PC-3 (cell line): ENCODE measurements at places on chromosomes 6 and 20. TPM values are rescaled to one million over a fixed set of nuclear protein-coding genes. Genes with fewer than 3 reads are reported as not detected.
A peak's percentile ranks its signal among the peaks of the same experiment; 100 is the strongest.

Gene MCHR2
- not detected in 2 replicates for total RNA-seq

- H3K4me1 ChIP-seq: peaks cover 4% of the 10 kb centered on the region; the same call in 1 of the 2 replicates
- no peaks in the 10 kb centered on the region for H3K27me3 ChIP-seq
- no peak overlapping the region for H3K4me3 ChIP-seq
- no peaks in the 10 kb centered on the region for H3K36me3 ChIP-seq
- no peak overlapping the region for H3K27ac ChIP-seq
These were observed 33.5 kb downstream of the ERMARD start for GRCh38 chr6:169784821-169785340.

GRCh38 chr20:21395051-21395665, 2.2 kb downstream of the NKX2-4 start:
- no peaks in the 10 kb centered on the region for H3K36me3 ChIP-seq
- H3K27me3 ChIP-seq: peaks cover 26% of the 10 kb centered on the region
- H3K4me3 ChIP-seq: no peak overlapping the region
- H3K27ac ChIP-seq: no peak overlapping the region

- H3K27ac ChIP-seq: no peak within 1 kb of the TSS
- no peak for DNase-seq
- no peak within 1 kb of the TSS for H3K4me3 ChIP-seq
- H3K36me3 ChIP-seq: peaks cover 21% of the 10 kb centered on the region
- H3K4me1 ChIP-seq: no peaks in the 10 kb centered on the region
These were observed at the start of gene RSPH9 for GRCh38 chr6:43644940-43645612. RSPH9 (plus strand) TSS chr6:43645036; CDS start chr6:43645099, 63 bp downstream.

- peak; percentile 30 for DNase-seq
- no peaks in the 10 kb centered on the region for H3K27me3 ChIP-seq
- no peaks in the 10 kb centered on the region for H3K36me3 ChIP-seq
- H3K4me1 ChIP-seq: peaks cover 9% of the 10 kb centered on the region
These were observed 18.0 kb upstream of the PACSIN1 start for GRCh38 chr6:34447910-34448309.

GRCh38 chr20:52419205-52419604, 227.6 kb upstream of the ZFP64 start:
- no peaks in the 10 kb centered on the region for H3K36me3 ChIP-seq
- DNase-seq: no peak
- no peaks in the 10 kb centered on the region for H3K4me1 ChIP-seq
- H3K27ac ChIP-seq: no peak overlapping the region
- 0 out of 2 replicates have a peak, but pooled peaks cover 5% of the 10 kb centered on the region for H3K27me3 ChIP-seq

- no peak overlapping the region for H3K4me3 ChIP-seq
- no peaks in the 10 kb centered on the region for H3K36me3 ChIP-seq
- no peaks in the 10 kb centered on the region for H3K4me1 ChIP-seq
- H3K27me3 ChIP-seq: no peaks in the 10 kb centered on the region
- DNase-seq: no peak
- H3K27ac ChIP-seq: no peak overlapping the region
These were observed 34.2 kb upstream of the MDGA1 start for GRCh38 chr6:37731888-37732287.

DNA sequence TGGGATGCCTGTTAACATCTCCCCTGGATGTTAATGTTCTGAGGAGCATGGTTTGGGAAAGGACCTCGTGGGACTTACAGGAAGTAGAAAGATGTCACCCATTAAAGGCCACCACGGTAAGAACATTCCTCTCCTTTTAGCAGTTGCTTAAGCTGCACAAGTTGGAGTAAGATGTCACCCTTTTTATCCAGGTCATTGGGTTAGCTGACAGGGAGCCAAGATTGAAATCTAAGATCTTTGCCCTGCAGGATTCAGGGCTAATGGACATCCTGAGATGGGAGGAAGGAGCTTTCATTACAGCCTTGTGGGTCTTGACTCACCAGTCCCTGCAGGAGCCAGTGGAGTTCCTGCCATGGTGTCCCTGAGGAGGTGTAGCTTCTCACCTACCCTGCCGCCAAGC, 22.1 kb downstream of the PABPC1L start:
- no peak overlapping the region for H3K4me3 ChIP-seq
- H3K27me3 ChIP-seq: no peaks in the 10 kb centered on the region
- H3K27ac ChIP-seq: no peak overlapping the region
- peaks cover 20% of the 10 kb centered on the region for H3K36me3 ChIP-seq
- no peak for DNase-seq

Gene INSM1
- total RNA-seq: 0.04 TPM in 1 of 2 replicates, not detected in the other

DNA sequence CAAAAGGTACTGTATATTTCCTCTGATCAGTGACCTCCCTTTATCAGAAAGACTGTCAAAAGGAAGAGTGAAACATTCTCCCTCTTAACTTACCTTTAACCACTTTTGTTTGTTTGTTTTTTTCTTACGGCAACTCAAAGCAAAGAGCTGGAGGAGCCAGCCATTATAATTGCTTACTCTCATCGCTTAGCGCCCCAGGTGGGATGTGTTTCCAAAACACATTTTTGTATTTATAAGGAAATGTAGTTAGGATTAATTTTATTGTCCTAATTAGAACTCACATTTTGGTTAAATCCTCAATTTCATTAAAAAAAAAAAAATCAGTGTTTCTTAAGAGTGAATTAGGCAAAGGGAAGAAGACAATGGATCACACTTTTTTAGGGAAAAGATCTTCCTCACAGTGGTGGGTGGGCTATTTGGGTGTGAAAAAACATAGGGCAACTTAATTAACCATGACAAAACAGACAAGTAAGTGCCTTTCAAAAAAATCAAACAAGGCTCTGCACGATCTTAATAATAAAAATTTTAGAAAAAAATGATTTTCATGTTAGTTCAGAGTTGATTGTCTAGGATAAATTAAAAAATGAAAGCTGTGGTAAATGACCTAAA, 1.2 kb upstream of the PHACTR2 start:
- H3K27me3 ChIP-seq: no peaks in the 10 kb centered on the region
- no peak overlapping the region for H3K4me3 ChIP-seq
- H3K36me3 ChIP-seq: no peaks in the 10 kb centered on the region

Gene GJA10
- not detected in 2 replicates for total RNA-seq
